H7 (cell line): ENCODE measurements at places on chromosomes 1 and 21. TPM values are rescaled to one million over a fixed set of nuclear protein-coding genes. Genes with fewer than 3 reads are reported as not detected.

Gene PTGFR
- total RNA-seq = not detected in 2 replicates

DNA sequence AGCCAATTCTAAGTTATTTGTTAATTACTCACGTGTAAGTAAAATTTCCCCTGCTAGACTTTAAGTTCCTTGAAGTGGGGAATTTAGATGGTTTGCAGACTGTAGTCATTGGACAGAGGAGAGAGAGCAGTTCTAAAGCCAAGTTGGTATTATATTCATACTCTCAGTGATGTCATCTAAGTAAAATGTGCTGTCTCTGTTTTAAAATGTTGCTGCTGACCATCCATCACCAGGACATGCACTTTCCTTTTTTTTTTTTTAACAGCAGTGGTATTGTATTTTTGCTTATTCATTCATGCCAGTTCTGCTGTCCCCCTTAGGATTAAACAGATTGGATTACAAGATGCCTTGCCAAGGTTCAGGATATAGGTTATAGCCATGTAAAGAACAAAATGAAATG, 2.3 kb downstream of the TTLL7 start:
- no peak for DNase-seq

GRCh38 chr1:173267453-173267945, 60.4 kb upstream of the TNFSF4 start:
- no peak for DNase-seq

GRCh38 chr1:86194491-86195034, 38.0 kb upstream of the COL24A1 start:
- DNase-seq = no peak
